ENCODE measurements at places on chromosomes 1 and 21.
A peak's percentile ranks its signal among the peaks of the same experiment; 100 is the strongest.

GRCh38 chr1:195894411-195894810, 713.8 kb downstream of the KCNT2 start:
- H3K4me3 ChIP-seq = no peak overlapping the region
- H3K36me3 ChIP-seq = no peaks in the 10 kb centered on the region
- no peaks in the 10 kb centered on the region for H3K27me3 ChIP-seq
- no peaks in the 10 kb centered on the region for H3K4me1 ChIP-seq

DNA sequence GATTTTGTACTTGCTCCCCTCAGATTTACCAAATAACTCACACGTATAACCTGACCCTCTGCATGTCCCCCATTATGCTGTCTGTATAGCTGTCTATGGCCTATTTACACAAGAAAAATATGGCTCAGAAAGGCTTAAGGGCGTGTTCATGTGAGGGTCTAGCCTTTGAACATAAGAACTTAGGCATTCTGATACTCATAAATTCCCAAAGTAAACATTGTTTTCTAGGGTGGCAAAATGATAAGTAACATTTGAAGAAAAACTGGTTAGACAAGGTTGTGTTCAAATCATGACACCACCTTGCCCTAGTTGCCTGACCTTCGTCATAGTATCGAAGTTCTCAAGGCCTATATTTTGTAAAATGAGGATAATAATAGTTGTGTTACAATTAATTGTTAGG, 394.6 kb downstream of the LRRIQ3 start:
- H3K4me1 ChIP-seq = no peaks in the 10 kb centered on the region
- no peak overlapping the region for H3K4me3 ChIP-seq
- H3K27me3 ChIP-seq = no peaks in the 10 kb centered on the region
- no peak for DNase-seq

GRCh38 chr1:230682882-230683610, 30.9 kb downstream of the AGT start:
- H3K36me3 ChIP-seq = peaks cover 20% of the 10 kb centered on the region
- no peak overlapping the region for H3K4me3 ChIP-seq
- no peaks in the 10 kb centered on the region for H3K27me3 ChIP-seq
- no peak overlapping the region for H3K27ac ChIP-seq

DNA sequence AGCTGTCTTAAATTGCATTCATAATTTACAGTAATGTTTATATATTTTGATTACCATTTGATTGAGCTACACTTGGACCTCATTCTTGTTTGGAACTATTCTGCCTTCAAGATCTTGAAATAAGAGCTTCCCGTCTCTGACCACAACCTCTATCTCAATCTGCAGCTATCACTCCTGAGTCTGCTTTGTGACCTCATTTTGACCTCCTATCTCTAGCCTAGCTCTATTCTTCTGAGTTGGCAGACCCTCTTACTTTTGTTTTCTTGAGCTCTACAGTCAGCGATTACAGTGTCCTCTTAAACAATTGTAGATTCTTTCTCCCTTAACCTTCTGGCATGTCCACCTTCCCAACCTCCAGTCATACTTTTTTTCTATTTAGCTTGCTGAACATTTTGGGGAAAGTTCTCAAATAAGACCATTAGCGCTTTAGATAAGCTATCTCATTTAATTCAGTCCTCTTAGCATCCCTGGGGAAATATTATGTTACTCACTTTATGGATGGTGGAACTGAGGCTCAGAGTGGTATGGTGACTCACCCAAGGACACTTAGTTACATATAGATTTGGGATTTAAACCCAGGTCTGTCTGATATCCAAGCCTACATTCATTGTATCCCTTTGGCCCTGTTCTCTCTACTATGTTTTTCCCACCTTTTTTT, 19.1 kb downstream of the RPAP2 start:
- no peak overlapping the region for H3K27ac ChIP-seq
- no peaks in the 10 kb centered on the region for H3K36me3 ChIP-seq
- H3K4me3 ChIP-seq = no peak overlapping the region
- H3K27me3 ChIP-seq = no peaks in the 10 kb centered on the region

GRCh38 chr1:243850452-243851256, 611 bp upstream of the AKT3 start:
- H3K27me3 ChIP-seq = peaks cover 3% of the 10 kb centered on the region
- no peak overlapping the region for H3K27ac ChIP-seq
- H3K4me1 ChIP-seq = peaks cover 5% of the 10 kb centered on the region
- DNase-seq = peak; percentile 3
- peak overlapping the region; percentile 49 for H3K4me3 ChIP-seq

DNA sequence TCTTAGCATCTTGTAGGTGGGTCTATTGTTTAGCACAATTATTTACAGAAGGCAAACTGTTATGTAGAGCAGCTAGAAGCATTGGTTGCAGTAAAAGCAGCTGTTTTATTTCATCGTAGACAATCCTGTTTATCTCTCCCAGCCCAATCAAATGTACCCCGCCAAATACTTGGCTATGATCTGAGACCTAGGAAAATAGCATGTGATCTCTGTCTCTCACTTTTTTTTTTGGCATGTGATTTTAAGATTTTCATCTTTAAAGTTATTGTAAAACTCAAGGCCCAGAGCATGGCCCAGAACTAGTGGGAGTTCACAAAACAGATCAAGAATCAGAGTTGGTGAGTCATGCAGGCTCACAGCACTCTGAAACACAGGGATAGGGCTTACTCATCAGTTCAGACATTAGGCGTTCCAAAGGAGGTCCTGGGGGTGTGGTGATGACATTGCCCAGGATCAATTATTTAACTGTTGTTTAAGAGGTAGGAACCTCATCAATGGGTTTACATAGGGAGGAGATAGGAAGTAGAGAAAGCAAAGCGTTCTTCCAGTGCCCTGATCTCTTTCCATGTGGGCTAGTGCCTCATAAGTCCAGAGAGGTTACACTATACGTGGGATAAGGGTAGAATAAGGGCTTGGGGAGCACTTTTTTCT, 40.2 kb downstream of the TBX19 start:
- H3K27me3 ChIP-seq = no peaks in the 10 kb centered on the region
- no peak overlapping the region for H3K27ac ChIP-seq
- H3K4me3 ChIP-seq = no peak overlapping the region
- DNase-seq = peak; percentile 23
- H3K4me1 ChIP-seq = 0 out of 2 replicates have a peak, but pooled peaks cover 6% of the 10 kb centered on the region

All from HepG2 (cell line).